ENCODE measurements at places on chromosomes 13 and 19.
A peak's percentile ranks its signal among the peaks of the same experiment; 100 is the strongest.

DNA sequence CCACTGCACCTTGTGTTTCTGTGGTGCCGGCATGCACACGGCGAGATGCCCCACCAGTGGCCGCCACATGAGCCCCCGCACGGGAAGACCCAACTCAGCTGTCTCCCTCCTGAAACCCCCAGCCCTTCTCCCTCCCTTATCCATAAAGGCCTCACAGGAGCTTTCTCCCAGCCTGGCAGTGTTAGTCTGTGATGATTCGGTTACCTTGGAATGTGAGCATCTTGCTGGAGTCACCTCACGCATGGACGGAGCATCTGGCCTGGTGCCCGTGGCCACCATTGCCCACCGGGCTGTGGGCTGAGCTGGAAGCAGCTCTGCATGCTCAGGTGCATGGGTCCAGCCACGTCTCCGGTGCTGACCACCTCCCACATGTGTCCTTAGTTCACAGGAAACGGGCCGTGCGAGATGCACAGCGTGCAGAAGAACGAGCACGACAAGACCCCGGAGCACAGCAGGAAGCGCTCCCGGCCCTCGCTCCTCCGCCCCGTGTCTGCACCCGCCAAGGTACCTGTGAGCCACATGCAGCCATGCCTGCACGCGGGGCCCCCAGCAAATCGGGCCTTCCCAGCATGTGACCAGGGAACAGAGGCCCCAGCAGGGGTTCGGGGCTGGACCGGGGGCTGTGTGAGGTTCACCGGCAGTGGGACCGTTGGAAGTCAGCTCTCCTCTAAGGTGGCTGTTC lies 22.0 kb downstream of the SIN3B start:
- DNase-seq, result no peak

- DNase-seq, result no peak
Measured at GRCh38 chr19:55670280-55671053, 4.6 kb upstream of the EPN1 start.

DNA sequence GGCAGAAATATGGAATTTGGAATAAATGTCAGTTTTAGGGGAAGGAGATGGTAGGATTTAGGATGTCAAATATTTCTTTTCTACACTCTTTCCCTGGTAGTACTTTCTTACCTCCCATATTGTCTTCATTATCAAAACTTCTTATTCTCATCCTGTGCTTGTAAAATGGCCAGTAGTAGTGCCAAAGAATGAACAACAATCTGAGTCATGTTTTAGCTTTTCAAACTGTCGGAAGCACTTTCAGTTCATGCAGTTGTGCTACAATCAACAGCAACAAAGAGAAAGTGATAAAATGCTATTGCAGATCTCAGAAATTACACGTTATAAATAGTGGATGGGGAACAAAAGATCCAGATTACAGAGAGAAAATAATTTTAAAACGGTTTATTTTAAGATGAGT lies 193.7 kb upstream of the RXFP2 start:
- no peak for DNase-seq

GRCh38 chr19:10862561-10863106 lies 8.7 kb upstream of the CARM1 start:
- no peak for DNase-seq

GRCh38 chr13:26813980-26814348 lies 53.4 kb upstream of the GPR12 start:
- no peak for DNase-seq

DNA sequence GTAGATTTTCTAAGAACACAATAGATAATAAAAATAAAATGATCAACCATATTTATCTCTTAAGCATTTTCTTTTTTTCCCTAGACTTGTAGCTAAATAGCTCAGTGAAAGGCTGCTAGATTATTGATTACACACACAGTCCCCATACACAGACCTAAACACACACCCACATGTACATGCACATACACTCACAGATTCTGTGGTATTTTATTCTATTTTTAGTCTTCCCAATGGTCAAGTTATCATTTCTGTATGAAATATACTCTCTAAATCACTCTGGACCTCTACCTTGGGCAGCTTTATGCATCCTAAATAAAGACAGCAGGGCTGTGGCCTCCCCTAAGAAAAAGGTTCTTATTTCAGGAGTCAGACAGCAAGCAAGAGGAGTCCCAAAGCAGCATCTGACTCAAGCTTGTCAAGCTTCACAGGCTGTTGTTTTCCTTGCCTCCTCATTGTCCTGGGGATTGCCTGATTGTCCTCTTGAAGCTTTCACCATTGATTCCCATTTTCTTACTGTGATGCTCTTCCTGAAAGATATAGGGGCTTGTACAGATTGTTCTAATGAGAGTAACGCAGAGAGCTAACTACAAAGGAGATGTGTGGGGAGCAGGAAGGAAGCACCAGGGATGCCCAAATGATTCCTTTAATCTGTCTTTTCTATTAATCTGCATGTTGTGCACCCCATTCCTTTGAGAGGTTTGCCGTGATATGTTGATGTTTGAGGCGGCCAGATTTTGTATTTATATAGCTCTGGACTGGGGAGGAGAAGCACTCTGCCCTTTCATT lies 986.5 kb downstream of the PCDH17 start:
- no peak for DNase-seq

DNA sequence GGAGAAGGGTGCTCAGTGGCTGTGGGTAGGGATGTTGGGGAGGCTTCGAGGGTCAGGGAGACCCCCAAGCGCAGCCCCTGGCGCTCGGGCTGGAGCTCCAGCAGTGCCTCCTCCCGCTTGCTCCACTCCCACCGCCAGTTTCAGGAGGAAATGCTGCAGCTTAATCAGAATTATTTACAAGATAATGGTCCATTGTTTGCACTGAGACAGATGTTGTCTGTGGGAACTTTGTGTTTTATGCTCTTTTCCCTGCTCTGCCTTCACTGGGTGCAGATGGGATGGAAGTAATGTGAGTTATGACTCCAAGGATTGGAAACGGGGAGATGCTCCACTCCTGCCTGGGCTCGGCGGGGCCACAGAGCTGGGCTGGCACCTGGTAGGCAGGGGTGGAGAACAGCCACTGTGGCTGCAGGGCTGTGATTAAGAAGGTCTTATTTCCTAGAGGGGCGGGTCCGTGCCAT lies 192.4 kb downstream of the ZNF536 start:
- no peak for DNase-seq

DNA sequence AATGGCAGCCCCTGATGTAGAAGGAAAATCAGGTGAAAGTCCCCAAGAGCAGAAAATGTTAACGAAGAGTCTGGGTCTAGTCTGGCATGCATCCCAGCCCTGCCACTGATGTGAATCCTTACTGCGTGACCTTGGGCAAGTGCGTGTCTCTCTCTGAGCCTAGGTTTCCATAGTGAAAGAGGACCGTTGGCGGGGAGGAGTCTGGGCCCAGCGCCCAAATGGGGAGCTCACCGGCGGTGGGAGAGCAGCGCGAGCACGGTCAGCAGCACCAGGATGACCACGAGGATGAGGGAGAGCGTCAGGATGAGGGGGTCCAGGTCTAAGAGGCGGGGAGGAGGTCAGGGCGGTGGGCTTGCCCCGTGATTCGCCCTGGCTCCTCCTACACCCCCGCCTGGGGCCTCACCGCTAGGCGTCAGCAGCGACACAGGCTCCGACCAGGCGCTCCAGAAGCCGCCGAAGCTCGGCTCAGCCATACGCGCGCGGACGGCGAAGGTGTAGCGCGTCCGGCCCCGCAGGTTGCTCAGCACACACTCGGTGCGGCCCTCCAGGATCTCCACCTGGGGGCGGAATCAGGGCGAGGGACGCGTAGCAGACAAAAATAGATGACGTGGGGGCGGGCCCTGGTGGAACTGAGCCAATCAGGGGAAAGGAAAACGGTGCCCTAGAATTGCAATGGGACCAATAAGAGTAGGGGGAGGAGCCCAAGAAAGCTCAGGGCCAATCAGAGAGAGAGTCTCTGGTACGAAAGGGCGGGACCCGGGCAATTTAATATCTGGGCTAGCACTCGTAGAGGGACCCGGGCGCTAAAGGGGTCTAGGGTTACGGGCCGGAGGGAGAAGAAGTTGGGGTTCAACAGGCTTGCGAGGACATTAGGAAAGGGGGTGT lies 3.2 kb downstream of the EPOR start:
- DNase-seq, result peak; percentile 97

DNA sequence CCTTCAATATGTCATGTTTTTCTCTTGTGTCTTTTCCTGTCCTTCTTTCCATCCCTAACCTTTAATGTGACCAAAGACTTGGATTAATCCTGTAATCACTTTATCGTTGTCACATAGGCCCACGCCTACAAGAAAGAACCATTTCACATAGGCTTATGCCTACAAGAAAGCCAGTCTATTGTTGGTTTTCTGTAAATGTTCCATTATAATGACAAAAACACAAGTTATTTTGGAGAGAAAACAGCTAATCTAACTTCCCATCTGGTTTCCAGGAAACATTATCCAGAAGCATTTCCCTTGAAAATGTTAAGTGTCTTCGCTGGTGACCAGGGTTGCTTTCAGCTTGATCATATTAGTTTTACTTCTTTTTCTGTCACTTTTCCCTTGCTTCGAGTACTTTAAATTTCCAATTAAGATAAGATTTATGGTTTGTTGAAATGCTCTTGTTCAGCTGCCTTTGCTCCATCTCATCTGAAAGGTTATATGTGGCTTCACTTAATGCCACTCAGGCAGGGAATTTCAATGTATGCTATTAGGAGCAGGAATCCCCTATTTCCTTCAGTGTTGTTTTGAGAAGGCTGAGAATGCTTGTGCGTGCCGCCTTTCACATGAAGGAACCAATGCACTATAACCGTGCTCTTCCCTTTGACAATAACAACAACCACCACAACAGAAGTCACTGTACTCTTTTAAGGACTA lies 708.2 kb downstream of the EFNB2 start:
- no peak for DNase-seq

DNA sequence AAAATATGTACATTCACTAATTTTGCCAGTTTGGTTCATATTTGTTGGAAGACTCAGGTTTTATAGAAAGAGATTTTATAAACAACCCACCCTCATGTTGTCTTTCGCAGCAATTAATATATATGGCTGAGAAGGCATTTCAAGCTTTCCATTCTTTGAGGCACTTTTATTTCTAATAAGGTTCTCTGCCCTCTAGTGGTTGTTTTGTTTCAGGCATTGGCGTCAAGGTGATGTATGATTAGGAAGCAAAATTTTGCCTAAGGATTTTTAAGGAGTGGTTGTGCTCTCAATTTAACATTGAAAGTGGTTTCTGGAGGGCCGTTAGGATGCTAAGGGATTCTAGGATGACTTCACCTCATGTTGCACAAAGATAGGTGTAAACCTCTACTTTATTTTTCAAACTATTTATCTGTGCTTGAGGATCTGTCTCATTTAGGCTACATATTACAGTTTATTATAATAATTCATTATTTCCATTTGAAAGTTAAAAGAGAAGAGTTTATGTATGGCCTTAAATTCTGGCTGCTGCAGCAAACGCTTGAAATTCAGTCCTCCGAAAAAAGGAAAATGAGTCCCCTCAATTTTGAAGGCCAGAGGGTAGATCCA lies 35.9 kb downstream of the OXGR1 start:
- no peak for DNase-seq

DNA sequence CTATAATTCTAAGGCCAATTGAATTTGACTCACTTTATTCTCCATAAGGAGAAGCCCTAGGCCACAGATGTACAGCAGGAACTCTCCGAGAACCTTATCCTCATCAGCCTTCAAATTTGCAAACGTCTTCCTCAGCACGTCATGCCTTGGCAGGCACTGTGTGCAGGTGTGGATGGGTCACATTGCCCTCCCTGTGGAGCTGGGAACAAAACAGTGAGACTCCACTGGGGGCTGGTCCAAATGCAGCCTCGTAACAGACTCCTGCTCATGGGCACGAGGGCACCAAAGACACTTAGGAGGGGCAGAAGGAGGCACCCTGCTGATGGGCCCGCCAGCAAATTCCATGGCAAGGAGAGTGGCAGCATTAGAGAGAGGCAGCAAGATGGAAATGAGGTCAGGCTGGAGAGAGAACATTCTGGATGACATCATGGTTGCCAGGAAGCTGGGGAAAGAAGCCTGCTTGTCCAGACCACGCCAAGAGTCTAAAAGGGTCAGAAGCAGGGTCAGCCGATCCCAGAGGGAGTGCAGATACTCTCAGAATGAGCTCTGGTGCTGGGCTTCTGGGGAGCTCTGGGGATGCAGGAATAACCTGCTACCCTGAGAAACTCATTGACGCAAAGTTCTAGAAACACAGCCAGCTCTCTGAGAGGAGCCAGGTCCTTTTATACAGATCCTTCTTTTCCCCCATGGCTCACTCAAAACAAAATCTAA lies 242.2 kb downstream of the B3GLCT start:
- DNase-seq, result no peak

GRCh38 chr13:24381541-24382265 lies 72.3 kb downstream of the C1QTNF9 start:
- no peak for DNase-seq

GRCh38 chr19:28887920-28888618 lies 324.9 kb downstream of the UQCRFS1 start:
- DNase-seq, result no peak

- DNase-seq, result no peak
Measured at GRCh38 chr19:42422092-42422900, 4.9 kb downstream of the LIPE start.

DNA sequence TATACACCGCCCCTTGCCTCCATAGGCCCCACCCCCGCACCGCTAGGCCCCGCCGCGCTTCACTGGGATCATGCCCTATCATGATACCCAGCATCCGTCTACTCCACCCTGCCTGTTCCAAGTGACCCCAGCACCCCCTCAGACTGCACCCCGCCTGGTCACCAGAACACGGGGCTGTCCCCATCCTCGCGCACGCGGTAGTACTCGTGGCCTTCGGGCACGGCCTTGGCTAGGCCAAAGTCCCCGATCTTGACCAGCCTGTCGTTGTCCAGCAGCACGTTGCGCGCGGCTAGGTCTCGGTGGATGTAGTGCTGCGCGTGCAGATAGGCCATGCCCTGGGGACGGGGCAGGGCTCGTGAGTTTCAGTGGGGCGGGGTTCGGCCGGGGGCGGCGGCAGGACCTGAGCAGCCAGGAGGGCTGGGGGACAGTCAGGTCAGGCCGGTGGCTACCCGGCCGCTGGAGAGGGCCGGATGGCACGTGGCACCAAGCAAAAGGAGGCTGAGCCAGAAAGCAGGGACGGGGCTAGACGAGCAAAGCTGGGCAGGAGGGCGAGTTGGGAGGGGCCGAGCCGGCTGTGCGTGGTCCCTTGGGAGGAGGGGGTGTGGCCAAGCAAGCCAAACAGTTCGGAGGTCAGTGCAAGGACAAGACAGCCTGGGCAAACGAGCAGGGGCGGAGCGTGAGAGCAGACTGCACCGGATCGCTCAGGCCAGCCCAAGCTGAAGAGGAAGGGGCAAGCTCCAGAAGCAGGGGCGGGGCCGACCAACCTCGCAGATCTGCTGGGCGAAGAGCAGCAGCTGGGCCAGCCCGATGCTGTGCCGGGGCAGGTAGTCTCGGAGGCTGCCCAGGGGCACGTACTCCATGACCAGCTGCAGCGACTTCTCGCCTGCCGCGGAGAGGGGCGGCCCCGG lies 13.6 kb upstream of the ICAM3 start:
- no peak for DNase-seq

DNA sequence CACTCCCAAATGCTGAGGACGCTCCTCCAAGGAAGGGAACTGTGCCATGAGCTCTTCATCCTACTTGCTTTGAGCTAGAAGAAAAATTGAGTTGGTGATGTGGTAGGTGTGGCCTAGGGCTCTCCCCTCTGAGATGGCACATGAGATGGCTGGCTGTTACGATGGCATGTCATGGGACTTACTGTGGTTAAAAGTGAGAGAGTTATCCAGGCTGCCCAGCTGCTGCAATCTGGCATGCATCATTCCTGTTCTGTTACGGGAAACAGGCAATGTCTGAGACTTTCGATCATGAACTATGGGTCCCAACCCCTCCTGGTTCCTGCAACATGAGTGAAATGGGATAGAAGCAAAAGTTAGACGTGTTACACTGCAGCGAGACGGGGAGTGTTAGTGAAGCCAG lies 93.3 kb upstream of the SLC15A1 start:
- no peak for DNase-seq

All from DND-41 (cell line).